Lower lobe of right lung (tissue), 2 donors: ENCODE measurements at places on chromosomes 3 and 15. TPM values are rescaled to one million over a fixed set of nuclear protein-coding genes. Genes with fewer than 3 reads are reported as not detected.

GRCh38 chr15:64092075-64092820, 1.4 kb downstream of the CIAO2A start:
- peak overlapping the region; percentile 75 for H3K4me3 ChIP-seq
- H3K4me1 ChIP-seq = peaks cover 52% of the 10 kb centered on the region
- H3K36me3 ChIP-seq = peaks cover 26% of the 10 kb centered on the region
- DNase-seq = no peak
- peak overlapping the region; percentile 93 for H3K27ac ChIP-seq

DNA sequence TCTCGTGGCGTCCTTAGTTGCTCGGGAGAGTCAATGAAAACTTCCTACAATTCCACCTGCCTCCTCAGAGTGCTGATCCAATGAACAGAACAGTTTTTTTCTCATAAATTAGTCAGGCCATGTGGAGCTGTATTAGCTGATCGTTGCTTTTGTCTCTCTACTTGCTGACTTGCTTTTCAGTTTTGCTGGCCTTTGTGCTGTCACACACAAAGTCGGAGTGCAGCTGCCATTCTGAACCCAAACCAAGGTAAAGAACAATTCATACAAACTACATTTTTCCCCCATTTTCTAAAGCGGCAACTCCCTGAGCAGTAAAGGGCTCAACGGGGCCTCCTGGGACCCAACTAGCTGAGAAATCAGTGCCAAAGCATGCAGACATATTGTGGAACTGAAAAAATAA, 43.1 kb downstream of the MEIS2 start:
- no peak overlapping the region for H3K27ac ChIP-seq
- no peak for DNase-seq
- no peaks in the 10 kb centered on the region for H3K27me3 ChIP-seq
- H3K4me1 ChIP-seq = peaks cover 22% of the 10 kb centered on the region
- H3K36me3 ChIP-seq = no peaks in the 10 kb centered on the region
- H3K4me3 ChIP-seq = no peak overlapping the region

DNA sequence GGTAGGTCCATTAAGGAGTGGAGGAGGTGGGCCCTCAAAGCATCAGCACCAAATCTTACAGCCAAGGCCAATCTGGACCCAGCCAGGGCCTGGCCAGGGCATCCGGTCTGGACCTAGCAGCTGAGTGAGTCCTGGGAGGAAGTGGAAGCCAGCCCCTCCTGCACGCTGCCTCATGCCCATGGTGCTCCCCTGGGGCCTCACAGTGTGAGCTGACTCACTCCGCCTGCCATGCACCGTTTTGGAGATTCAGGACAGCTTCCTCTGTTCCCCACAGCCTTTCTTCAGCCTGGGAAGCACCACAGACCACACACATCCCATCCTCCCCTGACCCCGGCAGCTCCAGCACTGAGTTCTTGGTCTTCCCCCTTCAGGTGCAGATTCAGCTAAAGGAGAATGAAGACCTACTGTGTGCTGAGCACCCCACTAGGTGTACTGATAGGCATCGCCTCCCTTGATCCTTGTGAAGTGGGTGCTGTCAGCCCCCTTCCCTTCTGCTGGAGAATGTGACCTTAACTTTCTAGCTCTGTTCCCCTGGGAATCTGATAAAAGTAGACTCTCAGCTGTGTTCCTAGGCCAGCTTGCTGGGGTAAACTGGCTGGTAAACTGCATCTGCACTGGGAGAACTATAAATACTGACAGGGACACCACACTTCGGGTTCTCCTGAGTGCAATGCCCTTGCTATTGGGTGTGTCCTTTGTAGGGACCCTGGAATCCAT, 36.8 kb upstream of the SEC13 start:
- peak; percentile 41 for DNase-seq
- H3K27ac ChIP-seq = no peak overlapping the region

DNA sequence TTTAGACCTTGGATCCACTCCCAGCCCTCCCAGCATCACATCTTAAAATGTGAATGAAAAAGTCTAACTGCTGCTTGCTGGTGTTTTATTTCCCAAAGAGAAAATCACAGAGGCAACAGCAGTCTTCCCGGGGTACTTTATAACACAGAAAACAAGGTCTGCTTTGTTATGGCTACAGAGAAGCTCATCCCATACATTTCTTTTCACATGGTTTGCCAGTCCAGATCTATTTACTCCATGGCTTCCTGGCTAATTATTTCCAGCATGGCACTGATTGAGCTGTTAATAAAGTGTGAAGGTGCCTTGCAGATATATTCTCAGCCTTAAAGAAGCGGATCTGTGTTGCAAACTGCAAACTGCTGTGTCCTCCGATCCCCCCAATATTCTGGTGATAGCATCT, 466.1 kb upstream of the CFAP20DC start:
- no peaks in the 10 kb centered on the region for H3K36me3 ChIP-seq
- H3K4me1 ChIP-seq = no peaks in the 10 kb centered on the region
- H3K27ac ChIP-seq = no peak overlapping the region

GRCh38 chr3:37905346-37905745, 43.7 kb downstream of the CTDSPL start:
- H3K4me3 ChIP-seq = no peak overlapping the region
- H3K36me3 ChIP-seq = no peaks in the 10 kb centered on the region
- H3K27me3 ChIP-seq = no peaks in the 10 kb centered on the region
- no peak for DNase-seq

The UQCRC1 gene
- total RNA-seq = 121 TPM

The FAM81A gene
- total RNA-seq = 1.8 TPM

The FETUB gene
- total RNA-seq = not detected

The RYR3 gene
- 0.32 TPM for total RNA-seq
